ENCODE measurements at places on chromosomes 2 and 18.
A peak's percentile ranks its signal among the peaks of the same experiment; 100 is the strongest.

GRCh38 chr2:128714285-128714684, 395.6 kb upstream of the HS6ST1 start:
- DNase-seq, result no peak

DNA sequence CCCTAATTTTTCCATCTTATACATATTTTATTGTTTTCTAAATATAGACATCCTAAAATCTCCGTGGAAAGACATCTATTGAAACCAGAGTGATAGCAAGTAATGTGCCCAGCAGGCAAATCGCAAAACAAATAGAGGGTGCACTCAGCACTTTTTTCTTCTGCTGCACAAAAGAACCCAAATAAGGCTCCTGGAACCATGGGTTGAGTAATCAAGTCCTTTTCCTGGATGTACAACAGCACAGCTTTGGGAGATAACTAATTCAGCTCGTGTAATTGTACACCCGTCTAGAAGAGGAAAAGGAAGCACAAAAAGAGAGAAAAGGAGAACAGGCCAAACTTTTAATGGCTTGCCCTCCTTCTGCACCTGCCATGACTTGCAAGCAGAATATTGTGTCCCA, 126.9 kb upstream of the TLK1 start:
- DNase-seq, result no peak

GRCh38 chr2:233058717-233059546, 1.2 kb upstream of the INPP5D start:
- DNase-seq, result no peak

- no peak for DNase-seq
Measured at GRCh38 chr2:48445091-48445725, 84.7 kb upstream of the STON1 start.

DNA sequence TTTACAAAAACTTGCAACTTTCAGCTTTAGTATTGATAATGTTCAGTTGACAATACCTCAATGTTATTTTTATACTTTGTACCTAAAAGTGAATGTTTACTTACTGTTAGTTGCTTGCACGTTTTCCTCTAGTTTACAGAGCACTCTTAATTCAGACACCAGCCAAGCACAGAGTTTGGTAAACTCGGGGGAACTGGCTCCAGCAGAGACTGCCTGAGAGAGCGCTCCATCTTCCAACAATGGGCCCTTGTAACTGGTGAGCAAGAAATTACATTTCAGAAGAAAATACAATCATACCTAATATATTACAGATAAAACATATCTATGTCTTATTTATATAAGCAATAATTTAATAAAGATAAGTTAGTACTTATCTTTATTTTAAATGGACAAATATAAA, 3.7 kb downstream of the FAM98A start:
- no peak for DNase-seq

- DNase-seq, result no peak
Measured at GRCh38 chr2:178912416-178913048, 105.3 kb upstream of the TTN start.

DNA sequence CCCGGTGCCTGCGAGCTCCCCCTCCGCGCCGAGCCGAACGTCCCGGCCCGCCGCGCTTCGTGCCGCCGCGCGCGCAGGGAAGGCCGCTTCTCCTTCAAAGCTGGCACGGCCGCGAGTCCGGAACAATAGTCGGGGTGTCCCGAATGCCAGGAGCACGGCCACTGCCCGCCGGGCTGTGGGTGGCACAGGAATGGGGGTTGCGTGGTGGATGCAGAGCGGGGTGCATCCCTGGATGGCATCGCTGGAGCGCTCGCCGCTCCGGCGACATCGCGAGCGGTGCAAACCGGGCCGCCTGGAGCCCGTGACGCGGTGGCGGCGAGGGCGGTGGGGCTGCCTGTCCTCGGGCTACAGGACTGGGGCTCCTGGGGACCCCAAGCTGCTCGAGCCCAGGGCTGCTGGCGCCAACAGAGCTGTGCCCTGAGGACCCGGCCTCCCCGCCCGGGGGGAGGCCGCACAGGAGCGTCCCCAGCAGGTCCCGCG, 1.1 kb upstream of the SATB2 start:
- peak; percentile 77 for DNase-seq

DNA sequence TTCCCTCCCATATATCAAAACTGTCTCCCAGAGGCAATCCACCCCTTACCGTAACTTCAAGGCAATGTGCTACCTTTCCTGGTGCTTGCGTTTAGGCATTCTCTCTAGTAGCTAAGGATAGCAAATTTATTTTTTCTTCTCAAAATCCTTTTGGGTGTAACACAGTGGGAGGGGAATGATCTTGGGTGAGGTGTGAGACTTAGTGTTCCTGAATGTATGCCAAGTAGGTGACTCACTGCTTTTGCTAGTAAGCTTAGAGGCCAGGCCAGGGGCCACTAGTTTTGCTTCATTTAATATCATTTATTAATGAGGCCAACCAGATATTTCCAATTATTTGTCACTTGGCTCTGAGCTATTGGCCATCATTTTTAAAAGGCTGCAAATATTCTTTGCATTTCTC, 135.5 kb downstream of the NAPG start:
- DNase-seq, result no peak

GRCh38 chr2:74025971-74026612, 41.4 kb downstream of the TET3 start:
- no peak for DNase-seq

DNA sequence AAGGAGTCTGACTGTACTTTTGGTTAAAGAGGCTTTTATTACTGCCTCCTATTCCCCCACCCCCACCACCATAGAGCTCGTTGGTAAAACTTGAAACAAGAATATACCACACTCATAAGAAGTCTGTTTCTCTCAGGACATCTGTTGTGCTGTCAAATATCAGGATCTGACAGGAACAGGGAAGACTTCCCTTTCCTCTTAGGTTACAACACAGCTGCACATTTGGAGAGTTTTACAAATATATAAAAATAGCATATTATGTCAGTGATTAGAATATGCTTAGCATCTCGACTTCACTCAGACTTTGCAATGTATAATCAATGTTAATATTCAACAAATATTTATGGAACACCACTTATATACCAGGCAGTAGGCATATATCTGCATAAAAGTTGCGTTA, 439.6 kb upstream of the REG3G start:
- DNase-seq, result no peak

DNA sequence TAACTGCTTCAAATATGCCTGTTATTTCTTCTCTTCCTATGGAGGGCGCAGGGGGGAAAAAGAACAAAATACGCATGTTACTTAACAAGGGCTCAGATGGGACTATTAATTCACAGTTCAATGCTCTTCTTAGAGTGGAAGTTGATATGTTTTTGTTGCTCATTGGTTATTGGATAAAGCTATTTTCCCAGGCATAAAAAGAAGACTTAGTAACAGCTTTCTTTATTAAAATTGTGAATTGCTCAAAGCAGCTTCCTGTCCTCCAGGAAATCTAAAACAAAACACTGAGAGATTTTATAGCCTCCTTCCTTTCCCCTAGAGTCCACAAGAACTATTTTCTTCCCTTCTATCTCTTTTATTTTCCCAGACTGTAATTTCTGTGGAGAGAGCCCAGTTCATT, 180.8 kb downstream of the SH3BP4 start:
- DNase-seq, result no peak

DNA sequence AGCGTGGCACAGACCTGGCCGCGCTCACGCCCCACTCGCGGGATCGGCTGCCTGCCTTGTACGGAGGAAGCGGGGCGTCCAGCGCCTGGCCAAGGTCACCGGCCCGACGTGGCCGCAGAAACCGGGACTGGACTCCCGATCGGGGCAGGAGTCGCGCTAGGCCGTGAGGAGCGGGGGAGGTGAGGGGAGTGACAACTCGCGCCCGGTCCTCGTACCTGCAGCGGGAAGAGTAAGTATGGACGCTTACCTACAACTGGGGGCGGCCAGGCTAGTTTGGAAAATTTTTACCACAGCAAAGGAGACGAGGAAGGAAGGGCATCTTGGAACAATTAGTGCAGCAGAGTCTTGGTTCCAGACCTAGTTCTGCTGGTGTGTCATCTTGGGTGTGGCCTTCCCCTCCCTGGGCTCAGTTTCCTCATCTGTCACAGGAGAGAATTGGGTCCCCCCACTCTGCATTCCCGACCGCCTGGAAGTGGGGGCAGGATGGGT, 693 bp downstream of the UBE2F start:
- no peak for DNase-seq

DNA sequence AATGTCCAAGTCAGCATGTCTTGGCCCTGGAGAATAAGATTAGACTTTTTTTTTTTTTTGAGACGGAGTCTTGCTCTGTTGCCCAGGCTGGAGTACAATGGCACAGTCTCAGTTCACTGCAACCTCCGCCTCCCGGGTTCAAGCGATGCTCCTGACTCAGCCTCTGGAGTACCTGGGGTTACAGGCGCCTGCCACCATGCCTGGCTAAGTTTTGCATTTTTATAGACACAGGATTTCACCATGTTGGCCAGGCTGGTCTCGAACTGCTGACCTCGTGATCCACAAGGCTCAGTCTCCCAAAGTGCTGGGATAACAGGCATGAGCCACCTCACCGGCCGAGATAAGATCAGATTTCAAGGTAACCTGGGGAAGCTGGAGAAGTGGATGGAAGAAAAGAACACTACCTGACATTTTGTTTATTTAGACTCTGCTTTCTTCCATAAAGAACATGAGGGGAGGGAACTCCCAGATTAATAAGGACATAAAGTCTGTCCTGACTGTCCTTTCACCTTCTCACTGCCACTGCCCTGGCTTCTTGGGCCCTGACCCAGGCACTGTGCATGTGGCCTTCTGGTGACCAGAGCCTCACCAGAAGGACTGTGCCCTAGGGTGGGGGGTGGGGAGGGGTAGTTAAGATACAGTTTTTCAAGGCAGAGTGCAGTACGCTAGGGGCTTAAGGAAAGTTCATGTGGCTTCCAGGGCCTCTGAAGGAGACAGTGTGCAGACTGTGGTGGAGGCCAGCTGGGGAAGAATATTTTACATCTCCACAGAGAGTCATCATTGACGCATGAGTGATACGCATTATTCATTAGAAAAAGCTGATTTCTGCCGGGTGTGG, 4.8 kb upstream of the IMPA2 start:
- DNase-seq, result no peak

GRCh38 chr2:135909976-135910375, 33.7 kb upstream of the MCM6 start:
- no peak for DNase-seq

- DNase-seq, result peak; percentile 5
Measured at GRCh38 chr2:2787301-2787907, 456.3 kb upstream of the MYT1L start.

DNA sequence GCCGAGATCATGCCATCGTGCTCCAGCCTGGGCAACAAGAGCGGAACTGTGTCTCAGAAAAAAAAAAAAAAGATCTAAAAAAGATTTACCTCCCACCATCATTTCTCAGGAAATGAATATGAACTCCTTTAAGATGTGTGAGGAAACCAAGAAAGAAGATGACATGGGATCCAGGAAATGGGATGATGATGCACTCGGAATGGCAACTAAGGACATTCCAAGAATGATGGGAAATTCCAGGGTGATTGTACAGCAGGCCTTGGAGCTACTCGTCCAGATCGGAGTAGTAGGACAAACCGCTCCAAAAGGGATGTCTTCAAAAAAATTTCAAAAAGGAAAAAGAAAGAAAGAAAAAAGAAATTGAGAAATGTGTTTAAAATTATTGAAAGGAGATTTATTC, 84.9 kb upstream of the PMAIP1 start:
- DNase-seq, result no peak

- no peak for DNase-seq
Measured at GRCh38 chr2:26613241-26614215, 27.6 kb downstream of the CIB4 start.

GRCh38 chr2:29920130-29920577, 1.2 kb downstream of the ALK start:
- peak; percentile 7 for DNase-seq

DNA sequence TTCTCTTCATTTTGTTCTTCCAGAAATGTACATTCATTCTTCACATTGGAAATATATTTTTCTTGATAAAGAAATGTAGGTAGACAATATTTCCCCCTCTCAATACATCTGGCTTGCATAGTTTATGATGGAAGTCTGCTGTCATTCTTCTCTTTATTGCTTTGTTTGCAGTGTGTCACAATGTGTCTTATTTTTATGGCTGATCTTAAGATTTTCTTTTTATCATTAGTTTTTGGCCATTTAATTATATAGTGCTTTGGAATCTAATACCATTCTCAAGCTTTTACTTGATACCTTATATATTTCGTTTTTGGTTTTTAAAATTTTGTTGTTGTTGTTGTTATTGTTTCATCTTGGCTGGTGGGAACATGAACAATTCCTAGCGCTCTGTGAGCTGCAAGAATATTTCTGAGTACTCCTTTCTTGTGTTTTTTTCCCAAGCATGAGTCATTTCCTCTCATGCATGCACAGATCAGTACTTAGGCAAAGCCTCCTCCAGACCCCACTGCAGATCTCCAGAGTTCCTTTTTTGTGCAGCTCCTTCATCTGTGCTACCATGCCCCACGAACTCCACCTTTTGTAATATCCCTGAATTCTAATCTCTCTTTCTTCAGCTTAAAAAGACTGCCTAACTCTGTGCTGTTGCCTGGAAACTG, 13.7 kb upstream of the MMADHC start:
- no peak for DNase-seq

GRCh38 chr2:192579965-192580700, 385.4 kb upstream of the TMEFF2 start:
- DNase-seq, result no peak

- no peak for DNase-seq
Measured at GRCh38 chr18:10939822-10940221, 209.5 kb downstream of the PIEZO2 start.

GRCh38 chr2:140747665-140748064, 1383.2 kb downstream of the LRP1B start:
- DNase-seq, result no peak

- DNase-seq, result no peak
Measured at GRCh38 chr18:25422230-25422629, 70.3 kb upstream of the ZNF521 start.

GRCh38 chr18:23227726-23228070, 92.4 kb downstream of the CABLES1 start:
- no peak for DNase-seq

DNA sequence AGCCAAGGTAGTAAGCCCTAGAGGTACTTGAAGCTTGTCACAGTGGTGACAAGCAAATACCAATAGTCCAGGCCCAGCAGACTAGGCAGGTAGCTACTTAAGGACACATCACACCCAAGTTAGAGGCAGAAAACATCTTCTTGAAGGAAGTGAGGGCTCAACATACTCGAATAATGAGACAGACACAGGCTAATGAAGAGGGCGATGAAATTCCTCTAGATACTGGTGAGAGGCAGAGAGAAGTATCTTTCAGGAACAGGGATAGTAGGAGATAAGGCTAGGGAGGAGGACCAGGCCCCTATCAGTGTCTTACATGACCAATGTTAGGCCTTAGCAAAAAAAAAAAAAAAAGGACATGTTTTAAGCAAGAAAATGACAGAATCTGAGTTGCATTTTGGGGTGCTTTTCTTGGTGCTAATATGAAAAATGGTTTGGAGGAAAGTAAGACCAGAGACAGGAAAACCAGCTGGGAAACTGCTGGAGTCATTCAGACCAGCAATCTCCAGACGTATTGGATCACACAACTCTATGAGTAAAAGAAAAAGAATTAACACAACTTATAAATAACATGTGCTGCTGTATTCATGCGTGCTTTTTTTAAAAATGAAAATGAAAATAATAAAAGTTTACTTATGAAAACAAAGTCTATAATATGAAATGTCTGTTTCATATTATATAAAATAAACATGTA, 37.7 kb downstream of the COBLL1 start:
- DNase-seq, result no peak
